ENCODE measurements at places on chromosomes 7 and 10.

DNA sequence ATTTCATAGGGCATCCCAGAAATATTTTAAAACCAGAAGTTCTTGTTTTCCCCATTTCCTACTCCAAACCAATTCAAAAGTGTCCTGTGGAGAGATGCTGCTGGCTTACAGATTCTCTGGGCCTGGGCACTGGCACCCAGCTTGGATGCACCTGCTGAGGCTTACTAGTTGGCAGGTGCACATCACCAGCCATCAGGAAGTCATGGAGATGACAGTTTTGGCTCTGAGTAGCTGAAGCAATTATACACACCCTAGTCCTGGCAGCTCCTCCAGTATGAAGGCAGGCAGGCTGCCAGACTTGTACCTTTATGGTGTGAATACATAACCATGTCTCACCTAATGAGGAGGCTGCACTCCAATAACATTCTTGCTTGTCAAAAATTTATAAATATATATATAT, 276.6 kb upstream of the GHITM start:
- DNase-seq, result no peak

DNA sequence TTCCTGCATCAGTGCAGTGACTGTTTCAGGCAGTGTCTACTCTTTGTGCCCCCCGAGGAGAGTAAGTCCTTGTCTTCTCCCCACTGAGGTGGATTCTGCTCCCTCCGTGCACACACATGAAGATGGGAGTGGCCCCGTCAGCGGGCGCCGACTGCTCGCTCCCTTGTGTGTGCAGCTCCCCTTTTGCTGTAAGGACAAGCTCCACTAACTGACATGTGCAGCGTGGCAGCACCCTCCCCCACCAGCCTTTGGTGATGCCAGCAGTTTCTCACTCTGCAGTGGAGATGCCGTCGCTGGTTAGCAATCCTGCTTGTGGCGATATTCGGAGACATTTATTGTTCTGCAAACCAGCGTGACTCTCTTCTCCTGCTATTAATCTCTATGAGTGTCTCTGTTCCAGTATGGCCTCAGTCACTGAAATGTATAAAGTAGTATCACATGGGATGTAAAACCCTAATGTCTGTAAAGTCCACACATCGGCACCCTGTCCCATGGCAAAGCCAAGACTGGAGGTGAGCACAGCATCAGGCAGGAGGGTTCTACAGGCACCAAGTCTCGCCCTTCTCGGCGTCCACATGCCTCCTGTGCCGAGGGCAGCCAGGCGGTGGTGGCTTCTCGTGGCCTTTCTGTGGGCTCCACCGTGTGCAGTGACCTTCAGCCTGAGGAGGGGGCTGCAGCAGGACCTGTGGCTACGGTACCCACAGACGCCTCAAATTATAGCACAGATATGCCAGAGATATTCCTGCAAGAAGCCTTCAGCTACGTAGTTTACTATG, 202.7 kb downstream of the EBF3 start:
- DNase-seq, result no peak

GRCh38 chr7:82056282-82056681, 286.4 kb upstream of the HGF start:
- no peak for DNase-seq

DNA sequence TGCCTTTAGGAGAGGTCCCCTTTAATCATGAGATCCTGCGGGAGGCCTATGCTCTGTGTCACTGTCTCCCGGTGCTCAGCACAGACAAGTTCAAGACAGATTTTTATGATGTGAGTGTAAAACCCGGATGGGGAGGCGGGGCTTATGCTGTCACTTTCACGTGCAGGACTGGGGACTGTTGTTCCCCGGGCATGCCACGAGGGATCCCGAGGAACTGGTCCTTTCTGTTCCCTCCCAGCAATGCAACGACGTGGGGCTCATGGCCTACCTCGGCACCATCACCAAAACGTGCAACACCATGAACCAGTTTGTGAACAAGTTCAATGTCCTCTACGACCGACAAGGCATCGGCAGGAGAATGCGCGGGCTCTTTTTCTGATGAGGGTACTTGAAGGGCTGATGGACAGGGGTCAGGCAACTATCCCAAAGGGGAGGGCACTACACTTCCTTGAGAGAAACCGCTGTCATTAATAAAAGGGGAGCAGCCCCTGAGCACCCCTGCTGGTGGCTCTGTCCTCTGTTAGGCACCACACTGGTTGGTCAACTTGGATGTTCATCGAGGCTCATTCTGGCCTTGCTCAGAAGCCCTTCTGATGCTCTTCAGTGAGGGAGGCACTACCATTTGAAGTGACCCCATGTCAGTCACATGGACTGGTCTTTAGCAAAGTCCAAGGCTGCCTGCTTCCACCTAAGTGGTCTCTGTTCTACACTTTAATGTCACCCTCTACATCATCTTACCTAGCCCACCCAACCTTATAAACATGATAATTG, 2.8 kb downstream of the COPS6 start:
- DNase-seq, result no peak

- no peak for DNase-seq
These were observed 19.2 kb downstream of the MMRN2 start for GRCh38 chr10:86938260-86938659.

- DNase-seq, result peak; percentile 20
These were observed 74.8 kb downstream of the DNAJB6 start for GRCh38 chr7:157411580-157411979.

DNA sequence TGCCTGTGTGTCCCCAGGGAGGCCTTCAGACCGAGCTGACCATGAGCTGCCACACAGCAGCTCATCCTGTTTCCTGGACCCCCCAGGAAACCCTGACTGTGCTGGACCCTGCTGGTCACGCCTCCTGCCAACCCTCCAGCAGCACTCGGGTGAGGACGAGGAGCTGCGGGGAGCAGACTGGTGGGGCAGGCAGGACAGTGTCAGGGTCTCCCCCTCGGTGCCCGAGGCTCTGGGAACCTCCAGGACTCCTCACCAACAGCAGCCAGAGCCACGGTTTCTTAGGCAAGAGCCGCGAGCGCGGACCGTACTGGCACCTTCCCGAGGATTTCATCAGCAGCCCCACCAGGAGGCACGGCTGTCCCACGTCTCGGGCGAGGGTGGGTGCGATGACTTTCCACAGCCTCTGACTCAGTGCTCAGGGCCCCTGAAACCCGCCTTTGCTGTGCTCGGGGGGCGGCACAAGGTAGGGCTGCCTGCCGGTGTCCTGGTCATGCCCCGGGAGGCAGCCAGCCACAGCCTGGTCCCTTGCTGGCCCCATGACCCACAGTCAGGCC, 186.9 kb downstream of the ELFN1 start:
- peak; percentile 1 for DNase-seq

DNA sequence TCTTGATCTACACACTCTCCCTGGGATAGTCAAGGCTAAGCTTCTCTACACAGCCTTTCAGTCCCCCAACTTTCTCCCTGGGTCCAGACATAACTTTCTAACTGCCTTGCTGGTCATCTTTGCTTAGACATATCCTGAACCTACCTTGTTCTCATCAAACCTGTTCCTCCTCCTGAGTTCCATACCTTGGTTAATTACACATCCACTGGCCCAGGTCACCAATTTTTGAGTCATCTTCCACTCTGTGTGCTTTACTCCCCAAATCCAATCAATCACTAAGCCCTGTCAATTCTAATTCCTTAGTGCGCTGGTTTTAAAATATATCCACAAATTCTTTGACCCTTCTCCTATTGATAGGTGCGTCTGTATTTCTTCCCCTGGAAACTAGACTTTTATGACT, 107.0 kb downstream of the EVX1 start:
- DNase-seq, result no peak

GRCh38 chr7:7330997-7331396, 148.7 kb downstream of the C1GALT1 start:
- no peak for DNase-seq

All from effector CD4-positive, alpha-beta T cell (primary cell).